Progenitor cell of endocrine pancreas (in vitro differentiated cells): ENCODE measurements at places on chromosomes 7 and 10. TPM values are rescaled to one million over a fixed set of nuclear protein-coding genes. Genes with fewer than 3 reads are reported as not detected.

DNA sequence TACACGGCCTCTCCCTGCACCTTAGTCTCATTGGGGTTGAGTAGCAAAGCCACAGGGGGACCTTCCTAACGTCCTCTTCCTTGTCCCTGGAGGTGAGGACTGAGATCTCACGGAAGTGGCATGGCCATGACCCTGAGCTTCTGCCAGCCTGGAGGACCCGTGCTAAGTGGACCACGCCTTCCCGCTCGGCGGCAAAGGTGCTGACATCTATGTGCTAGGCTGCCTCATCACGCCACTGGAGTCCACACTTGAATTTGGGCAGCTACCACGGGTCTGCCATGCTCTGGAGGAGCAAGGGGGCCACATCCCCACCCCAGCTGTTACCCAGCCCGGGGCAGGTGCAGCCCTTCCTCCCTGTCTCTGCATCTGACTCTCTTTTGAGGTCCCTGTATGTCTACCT is 15.3 kb downstream of the GHRHR start:
- no peak for DNase-seq

- DNase-seq, result no peak
These were observed 21.5 kb downstream of the CH25H start for GRCh38 chr10:89185658-89186057.

DNA sequence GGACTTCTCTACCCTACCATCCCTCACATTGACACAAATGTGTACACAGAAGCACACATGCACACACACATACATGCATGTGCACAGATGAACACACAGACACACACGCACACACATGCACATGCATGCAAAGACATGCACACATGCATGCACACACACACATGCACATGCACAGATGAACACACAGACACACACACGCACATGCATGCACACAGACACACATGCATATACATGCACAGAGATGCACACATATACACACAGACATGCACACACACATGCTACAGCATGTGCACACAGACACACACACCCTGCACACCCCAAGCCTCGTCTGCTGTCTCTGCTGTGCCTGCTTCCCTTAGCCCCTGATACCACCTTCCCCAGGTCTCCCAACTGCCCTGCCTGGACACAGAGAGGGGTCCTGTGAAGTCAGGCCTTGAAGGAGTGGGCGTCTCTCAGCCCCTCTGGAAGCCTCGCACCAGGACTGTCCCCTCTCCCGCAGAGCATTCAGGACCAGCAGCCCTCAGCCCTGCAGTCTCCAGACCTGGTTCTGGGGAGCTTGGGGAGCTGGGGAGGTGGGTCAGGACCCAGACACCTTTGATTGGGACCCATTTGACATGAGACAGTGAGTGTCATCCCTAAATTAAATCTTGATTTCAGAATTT is 181.8 kb downstream of the DNAJB6 start:
- peak; percentile 8 for DNase-seq

DNA sequence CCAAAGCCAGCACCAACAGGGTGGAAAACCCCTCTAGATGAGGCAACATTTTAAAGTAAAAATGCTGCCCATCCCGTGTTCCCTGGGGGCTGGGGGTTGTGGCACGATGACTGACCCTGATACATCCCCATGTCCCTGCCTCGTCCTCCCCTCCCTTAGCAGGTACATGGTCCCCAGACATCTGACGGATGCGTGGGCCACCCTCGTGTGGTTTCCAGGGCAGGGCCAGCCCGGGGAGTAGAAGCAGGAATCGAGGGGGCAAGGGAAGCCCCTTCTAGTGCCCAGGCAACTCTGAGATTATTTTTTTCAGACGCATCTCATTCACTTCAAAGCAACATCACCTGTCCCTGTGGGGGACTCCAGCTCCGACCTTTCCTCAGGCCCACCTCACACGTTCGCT is 3.5 kb downstream of the TMEM130 start:
- DNase-seq, result no peak

DNA sequence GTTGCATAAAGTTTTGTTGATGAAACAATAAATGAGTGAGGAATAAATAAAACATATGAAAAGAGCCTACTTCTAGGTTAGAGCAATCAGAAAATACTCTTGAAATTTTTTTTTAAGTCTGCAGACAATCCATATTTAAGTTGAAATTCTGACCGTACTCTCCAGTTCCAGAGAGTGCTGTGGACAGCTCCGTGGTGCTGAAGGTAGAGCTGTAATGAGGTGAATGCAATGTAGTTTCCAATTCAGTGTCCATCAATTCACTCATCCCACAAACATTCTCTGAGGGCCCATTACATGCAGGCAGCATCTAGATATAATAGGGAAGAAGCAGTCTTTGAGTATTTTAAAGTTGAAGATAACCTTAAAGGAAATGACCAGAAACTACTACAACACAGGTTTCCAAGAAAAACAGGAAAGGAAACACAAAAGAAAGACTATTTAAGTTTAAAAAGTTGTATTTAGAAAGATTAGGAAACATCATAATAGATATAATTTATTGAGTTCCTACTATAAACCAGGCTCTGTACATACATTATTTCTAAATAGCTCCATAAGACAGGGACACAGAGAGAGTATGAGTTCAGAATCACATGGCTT is 44.0 kb upstream of the CRTAC1 start:
- DNase-seq, result peak; percentile 21

- DNase-seq, result no peak
These were observed 52.3 kb downstream of the HECTD2 start for GRCh38 chr10:91462423-91462822.

- DNase-seq, result no peak
These were observed 7.3 kb downstream of the FGFBP3 start for GRCh38 chr10:91901784-91902677.

JAKMIP3 gene
- 0.17 and 0.27 TPM in 2 replicates for total RNA-seq

WNT8B gene
- 2.8 and 3.1 TPM in 2 replicates for total RNA-seq

CFTR gene
- 6.6 and 9.0 TPM in 2 replicates for total RNA-seq

GRCh38 chr7:157916946-157917640 is 580.3 kb downstream of the DNAJB6 start:
- DNase-seq, result no peak

NKX1-2 gene
- not detected in 2 replicates for total RNA-seq

DNA sequence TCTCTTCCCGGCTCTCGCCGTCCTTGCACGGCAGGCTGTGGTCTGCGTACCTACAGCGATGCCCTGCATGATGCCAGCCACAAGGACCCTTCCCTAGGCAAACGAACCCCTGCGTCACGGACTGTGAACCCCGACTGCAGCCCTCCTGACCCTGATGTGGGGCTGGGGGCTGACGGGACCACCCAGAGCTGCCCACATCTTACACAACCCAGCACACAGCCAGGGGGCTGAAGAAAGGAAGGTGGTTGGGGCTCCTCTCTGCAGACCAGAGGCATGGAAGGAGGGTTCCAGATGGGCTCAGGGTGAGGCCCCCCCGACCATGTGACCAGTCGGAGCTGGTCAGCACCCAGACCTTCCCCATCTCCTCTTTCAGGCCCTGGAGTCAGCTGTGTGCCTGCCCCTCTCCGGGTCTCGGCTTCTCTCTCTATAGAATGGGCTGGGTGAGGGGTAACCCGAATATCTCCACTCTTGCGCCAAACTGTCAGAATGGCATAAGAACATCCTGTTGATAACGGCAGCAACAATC is 41.4 kb downstream of the EBF3 start:
- DNase-seq, result no peak

DNA sequence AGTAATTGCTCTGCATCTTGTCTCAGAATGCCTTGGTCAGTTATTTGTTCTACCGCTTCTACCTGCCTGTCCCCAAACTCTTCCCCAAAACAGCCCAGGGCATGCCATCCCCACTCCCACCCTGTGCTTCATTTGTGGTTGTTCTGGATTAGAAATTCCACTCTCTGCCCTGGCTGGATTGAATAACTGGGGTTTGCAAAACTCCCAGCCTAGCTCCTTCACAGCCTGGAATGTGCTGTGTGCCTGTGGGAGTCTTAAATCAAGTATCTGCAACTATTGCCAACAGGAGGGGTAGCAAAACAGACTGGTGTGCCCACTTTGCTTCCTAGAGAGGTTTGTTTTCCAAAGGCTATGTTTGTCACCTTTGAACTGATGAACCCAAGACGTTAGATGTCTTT is 24.2 kb downstream of the TSPAN15 start:
- DNase-seq, result no peak

DNA sequence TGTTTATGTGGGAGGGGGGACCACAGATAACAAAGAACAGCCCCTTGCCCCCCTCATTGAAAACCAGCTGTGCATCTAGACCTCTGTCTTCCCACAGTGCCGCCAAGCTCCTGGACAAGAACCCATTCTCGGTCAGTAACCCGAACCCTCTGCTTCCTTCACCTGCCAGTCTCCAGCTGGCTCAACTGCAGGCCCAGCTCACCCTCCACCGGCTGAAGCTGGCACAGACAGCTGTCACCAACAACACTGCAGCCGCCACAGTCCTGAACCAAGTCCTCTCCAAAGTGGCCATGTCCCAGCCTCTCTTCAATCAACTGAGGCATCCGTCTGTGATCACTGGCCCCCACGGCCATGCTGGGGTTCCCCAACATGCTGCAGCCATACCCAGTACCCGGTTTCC is 91.0 kb upstream of the PDCD4 start:
- no peak for DNase-seq

SLC26A5 gene
- 0.17 TPM in 1 of 2 replicates, not detected in the other for total RNA-seq
